ENCODE measurements at places on chromosomes 12 and 14.
A peak's percentile ranks its signal among the peaks of the same experiment; 100 is the strongest.

GRCh38 chr14:58817846-58818245 lies 180.1 kb downstream of the DACT1 start:
- DNase-seq, result no peak

DNA sequence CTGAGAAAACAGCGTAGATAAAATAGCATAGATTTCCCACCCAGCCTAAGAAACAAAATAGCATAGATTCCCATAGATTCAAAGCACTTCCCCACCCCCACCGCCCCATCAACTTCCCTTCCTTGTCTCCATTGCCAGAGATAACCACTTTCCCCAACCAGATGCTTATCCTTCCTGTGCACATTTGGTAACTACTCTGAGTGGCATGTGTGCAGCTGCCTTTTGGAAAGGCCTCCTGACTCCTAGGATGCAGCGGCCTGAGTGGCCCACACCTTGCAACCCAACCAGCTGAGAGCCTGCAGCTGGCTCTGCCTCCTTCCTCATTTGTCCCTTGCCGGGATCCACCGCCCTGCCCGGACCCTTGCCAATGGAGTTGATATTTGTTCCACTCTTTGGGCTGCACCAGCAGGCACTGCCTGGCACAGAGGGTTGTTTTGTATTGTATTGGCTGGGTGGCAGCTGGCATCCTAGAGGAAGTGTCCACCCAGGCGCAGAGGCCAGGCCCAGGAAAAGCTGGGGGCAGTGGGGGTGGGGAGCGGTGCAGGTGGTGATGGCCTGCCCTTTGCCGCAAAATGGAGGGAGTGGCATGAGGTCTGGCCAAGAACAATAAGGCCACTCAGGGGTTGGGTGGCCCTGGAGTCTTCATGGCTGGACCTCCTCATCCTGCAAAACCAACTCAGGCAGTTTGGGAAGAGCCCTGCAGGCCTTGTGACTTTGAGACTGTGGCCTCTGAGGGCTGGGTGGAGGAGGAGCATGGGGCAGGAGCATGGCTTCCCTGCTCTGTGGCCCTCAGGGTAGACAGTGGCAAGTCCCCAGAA lies 4.9 kb downstream of the SLC48A1 start:
- DNase-seq, result no peak

DNA sequence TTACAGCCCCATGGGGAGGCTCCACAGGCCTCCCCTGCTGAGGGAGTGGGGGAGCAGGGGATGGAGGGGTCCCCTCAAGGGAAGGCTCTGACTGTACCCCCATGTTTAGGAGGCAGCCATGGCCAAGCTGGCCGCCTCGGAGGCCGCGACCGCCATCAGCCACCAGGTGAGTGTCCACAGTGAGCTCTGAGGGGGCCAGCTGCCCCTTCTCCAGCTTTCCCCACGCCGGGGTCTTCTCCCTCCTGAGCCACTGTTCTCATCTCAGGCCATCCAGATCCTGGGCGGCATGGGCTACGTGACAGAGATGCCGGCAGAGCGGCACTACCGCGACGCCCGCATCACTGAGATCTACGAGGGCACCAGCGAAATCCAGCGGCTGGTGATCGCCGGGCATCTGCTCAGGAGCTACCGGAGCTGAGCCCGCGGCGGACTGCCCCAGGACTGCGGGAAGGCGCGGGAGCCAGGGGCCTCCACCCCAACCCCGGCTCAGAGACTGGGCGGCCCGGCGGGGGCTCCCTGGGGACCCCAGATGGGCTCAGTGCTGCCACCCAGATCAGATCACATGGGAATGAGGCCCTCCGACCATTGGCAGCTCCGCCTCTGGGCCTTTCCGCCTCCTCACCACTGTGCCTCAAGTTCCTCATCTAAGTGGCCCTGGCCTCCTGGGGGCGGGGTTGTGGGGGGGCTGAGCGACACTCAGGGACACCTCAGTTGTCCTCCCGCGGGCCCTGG lies 13.6 kb downstream of the ACADS start:
- no peak for DNase-seq

DNA sequence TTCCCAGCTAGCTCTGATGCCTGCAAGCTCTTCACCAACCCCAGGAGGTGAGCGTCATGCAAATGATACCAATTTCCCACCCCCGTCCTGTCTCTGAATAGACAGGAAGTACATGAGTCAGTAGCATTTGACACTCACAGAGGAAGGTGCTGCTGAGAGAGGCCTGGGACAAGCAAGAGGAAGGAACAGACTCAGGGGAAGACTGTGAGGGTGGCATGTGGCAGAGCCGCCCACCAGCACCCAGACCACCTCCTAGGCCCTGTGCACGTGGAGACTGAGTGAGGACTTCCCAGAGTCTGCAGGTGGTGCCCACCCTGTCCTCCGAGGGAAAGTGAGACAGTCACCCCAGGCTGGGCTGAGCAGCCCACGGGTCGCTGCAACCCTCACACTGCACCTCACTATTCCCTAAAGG lies 199.5 kb upstream of the SFSWAP start:
- peak; percentile 63 for DNase-seq

DNA sequence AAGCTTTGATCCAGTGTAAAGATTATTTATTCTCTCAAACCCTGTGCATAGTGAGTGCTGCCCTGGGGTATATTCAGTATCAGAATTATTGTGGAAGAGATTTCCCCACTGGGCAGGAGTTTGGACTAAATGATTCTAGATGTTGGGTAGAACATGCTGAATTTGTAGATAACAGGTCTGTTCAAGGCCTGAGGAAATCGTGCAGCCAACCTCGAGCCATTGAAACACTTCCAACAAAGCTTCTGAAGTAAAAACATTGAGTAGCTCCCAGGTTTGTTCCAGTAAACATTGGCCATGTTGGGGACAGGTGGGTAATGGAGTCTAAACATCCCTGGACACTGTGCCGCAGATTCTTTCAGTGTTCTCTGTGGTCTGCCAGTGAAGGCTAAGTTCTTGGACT lies 87.5 kb downstream of the LLPH start:
- DNase-seq, result no peak

DNA sequence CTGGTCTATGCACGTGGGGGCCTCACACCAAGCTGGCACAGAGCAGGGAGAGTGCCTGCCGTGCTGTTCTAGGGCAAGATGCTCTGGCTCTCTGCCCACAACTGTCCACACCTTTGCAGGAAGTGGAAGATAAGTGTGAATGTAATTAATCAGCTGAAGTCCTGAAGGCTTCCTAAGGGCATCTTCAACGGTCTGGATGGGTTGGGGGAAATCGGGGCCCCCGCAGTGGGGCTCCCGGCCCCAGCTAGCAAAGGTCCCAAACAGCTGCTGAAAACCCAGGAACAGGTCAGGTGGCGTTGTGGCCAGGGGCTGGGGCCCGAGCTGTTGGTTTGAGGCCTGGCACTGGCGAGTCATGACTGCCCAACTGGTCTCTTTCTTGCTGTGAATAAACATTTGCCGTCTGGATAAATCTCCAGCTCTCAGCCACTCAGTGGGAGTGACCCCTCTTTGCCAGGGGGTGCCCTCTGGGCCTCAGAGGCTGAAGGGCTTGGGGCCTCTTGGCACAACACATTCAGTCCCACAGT lies 6.7 kb upstream of the SLC25A29 start:
- no peak for DNase-seq

DNA sequence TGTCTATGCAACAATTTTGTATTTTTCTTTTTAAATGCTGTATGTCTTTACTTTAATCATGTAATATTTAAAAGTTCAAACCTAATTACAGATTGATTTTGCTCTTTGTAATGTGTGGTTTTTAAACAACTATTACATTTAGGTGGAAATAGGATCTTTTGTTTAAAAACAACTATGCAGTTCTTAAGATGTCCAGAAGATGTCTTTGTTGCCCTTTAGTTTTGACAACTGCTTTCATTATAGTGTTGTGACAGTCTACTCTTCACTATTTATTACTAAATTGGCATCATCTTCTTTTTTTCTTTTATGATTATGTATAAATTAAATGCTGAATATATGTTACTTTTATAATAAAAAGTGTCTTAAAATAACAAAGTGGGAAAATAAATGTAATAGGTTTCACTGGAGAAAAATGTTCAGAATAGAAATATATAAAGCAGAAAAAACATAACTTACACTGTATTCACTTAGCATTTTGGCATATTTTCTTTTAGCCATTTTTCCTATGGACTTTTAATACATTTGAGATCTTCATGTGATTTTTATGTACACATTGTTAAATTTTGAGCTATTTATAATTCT lies 27.1 kb upstream of the PCNX4 start:
- peak; percentile 24 for DNase-seq

GRCh38 chr12:88413646-88414045 lies 166.6 kb downstream of the KITLG start:
- no peak for DNase-seq

DNA sequence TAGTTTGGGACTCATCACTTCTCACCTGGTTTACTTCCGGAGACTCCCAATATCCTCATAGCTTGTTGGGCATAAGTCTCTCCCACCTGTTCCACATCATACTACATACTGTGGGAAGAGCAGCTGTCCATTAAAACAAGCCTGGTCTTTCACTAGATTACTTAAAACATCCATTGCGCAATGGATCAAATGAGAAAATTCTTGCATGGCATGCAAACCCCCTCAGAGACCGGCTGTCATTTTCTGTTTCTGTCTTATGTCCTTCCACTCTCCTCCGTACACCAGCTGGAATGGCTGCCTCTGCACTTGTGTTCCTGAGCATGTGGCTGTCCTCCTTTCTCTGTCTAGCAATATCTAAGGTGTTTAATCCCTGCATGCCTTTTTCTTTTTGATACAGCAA lies 265.6 kb downstream of the TMEM117 start:
- no peak for DNase-seq

DNA sequence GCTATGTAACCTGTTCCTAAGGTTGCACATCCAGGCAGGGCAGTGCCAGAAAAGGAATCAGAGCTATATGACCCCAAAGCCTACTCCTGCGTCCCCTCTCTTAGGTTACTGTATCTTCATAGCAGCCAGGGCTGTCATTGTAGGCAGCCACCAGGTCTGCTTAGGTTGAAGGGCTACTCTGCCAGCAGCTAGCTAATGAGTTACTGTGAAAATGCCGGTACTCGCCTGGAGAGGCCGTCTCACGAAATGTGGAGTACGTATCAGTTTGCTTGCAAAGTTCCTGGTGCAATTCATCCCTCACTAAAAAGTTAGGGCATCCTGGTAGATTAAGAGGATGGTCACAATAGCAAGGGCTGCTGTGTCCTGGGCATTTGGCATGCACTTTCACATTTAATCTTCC lies 50.9 kb downstream of the RPH3A start:
- no peak for DNase-seq

DNA sequence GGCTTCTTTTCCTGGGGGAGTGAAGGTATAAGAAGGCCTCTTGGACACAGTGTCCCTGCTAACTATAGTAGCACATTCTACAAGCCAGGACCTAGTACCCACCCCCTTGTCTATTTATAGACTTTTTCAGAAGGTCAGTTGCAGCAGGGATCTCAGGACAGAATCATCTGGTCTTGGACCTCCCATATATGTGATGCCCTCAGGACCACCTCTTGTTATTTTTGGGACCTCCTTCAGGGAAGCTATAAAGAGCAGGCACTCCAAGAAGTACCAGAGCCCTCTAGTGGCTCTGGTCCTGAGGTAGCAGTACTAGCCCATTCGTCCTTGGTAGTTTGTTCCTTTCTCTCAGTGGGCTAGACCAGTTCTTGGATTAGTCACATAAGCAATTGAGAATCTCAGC lies 4.3 kb downstream of the COQ10A start:
- peak; percentile 5 for DNase-seq

DNA sequence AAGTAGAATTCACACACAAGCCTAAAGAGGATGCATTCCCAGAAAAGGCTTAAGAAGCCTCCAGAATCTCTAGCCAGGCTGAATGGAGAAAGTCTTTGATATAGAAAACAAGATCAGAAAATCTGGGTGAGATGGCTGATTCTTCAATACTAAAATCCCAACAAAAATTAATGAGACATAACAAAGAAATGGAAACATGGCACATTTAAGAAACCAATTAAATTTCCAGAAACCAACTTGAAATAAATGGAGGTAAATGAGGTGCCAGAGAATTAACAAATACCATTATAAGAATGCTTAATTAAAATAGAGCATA lies 51.9 kb downstream of the CPSF6 start:
- no peak for DNase-seq

- DNase-seq, result no peak
These were observed 143.1 kb downstream of the ZNF664 start for GRCh38 chr12:124115976-124116690.

DNA sequence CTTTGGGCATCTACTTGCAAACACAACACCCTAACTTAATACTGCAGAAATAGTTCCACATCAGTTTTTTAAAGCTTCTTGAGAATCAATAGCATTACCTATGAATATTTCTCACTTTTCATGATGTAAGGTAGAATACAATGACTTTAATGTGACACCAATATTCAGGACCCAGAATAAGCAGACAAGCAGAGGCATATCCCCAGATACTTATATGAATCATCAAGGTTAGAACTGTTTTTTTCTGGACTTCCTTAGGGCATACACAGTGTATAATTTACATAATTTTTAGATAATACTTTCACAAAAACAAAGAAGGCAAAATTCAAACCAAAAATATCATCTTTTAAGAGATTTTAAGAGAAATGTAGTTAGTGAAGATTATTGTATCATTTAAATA lies 885.8 kb downstream of the FSCB start:
- no peak for DNase-seq

GRCh38 chr12:52069327-52070184 lies at the start of gene ATG101:
Gene ATG101 (plus strand): TSS chr12:52069978. CDS start chr12:52073651, 3,673 bp downstream.
- DNase-seq, result peak; percentile 85

- DNase-seq, result no peak
These were observed 52.5 kb downstream of the SPIC start for GRCh38 chr12:101527682-101528081.
